ENCODE measurements at places on chromosomes 11 and 22.

GRCh38 chr11:66789097-66789890, 53.9 kb upstream of the RCE1 start:
- DNase-seq = no peak

DNA sequence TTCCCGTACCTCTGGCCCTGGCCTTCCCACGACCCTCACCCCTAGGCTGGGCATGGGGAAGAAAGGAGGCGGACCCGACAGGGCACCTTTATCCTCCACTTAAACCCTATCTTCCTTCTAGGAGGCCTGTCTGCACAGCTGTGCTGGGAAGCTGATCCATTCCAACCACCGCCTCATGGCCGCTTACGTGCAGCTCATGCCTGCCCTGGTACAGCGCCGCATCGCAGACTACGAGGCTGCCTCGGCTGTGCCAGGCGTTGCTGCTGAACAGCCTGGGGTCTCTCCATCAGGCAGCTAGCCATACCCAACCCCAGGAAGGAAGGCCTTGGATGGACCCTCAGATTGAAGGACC, 599 bp downstream of the TIMM10B start:
- DNase-seq = peak; percentile 29

- DNase-seq = peak; percentile 18
Measured at GRCh38 chr11:85946221-85946620, 91.0 kb downstream of the CCDC83 start.

GRCh38 chr11:6362185-6362872, 27.9 kb upstream of the SMPD1 start:
- DNase-seq = peak; percentile 12

DNA sequence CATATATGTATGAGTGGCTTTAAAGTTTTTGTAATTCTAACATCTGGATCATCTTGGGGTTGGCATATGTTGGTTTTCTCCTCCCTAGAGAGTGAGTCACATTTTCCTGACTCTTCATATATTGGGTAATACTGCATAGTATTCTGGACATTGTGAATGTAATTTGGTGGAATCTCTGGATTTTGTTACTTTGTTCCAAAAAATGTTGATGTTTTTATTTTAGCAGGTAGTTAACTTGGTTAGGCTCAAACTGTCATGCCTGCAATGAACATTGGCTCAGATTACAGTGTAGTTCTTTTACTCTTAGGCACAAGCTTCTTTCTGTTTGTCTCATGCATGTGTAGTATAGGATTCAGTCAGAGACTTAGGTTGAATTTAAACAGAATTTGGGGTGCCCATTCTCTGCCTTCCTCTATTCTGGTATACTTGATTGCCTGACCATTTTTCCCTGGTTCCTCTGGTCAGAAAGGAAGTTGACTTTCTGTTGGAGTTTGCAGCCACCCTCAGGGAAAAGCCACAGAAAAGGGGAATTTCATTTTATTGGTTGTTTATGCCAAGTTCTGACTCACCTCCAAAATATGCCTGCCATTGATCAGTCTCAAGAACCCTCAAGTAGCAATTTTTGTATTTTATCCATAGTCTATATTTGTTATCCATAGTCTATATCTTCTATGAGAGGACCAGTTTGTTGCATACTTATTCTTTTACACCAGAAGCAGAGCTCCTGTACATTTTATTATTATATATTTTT, 151.7 kb downstream of the UVRAG start:
- DNase-seq = peak; percentile 63
